Stimulated activated CD8-positive, alpha-beta memory T cell treated with anti-CD3 and anti-CD28 coated beads, Interleukin-7, amount 100 ng/mL, for 4 hours (primary cell): ENCODE measurements at places on chromosomes 7 and 10.

GRCh38 chr7:30697719-30698460 is 15.6 kb upstream of the CRHR2 start:
- no peak for DNase-seq

GRCh38 chr7:1415389-1415990 is 43.8 kb downstream of the MICALL2 start:
- DNase-seq, result no peak

- DNase-seq, result no peak
Measured at GRCh38 chr10:119932631-119933030, 40.1 kb downstream of the SEC23IP start.

DNA sequence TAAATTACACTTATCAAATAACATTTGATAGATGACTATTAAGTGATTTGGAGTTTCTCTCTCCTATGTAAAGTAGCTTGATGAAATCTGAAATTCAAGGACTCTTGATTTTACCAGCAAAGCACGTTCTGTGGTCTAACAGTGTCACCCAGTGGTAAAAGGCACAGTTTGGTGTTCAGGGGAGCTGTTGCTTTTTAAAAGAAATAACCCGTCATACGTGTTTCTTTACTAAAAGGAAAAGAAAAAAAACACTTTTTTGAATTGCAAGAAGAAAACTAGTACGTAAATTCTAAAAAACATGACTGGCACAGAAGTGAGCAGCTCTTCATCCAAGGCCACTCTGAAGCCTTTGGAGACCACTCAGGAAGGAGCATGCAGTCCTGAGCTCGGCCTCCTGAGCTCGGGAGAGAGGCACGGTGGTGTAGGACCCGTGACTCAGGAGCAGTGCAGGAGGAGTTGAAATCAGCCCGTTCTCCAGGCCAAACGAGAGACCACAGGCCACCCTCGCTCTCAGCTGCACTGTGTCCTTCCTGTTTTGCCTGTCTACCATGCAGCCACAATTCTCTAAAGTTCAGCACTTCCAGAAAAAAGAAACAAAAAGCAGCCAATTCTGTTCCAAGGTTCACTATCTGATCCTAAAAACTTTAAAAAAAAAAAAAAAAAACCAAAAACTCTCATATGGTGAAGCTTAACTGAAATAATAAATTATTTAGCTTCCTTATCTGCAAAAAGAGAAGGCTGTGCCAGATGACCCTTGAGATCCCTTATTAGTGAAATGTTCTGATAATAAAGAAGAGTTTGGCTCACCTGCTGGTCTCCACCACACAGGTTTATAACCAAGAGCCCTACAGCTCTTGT is 212.6 kb upstream of the FRMD4A start:
- DNase-seq, result no peak

GRCh38 chr10:75954486-75954885 is 523.1 kb downstream of the LRMDA start:
- DNase-seq, result no peak

DNA sequence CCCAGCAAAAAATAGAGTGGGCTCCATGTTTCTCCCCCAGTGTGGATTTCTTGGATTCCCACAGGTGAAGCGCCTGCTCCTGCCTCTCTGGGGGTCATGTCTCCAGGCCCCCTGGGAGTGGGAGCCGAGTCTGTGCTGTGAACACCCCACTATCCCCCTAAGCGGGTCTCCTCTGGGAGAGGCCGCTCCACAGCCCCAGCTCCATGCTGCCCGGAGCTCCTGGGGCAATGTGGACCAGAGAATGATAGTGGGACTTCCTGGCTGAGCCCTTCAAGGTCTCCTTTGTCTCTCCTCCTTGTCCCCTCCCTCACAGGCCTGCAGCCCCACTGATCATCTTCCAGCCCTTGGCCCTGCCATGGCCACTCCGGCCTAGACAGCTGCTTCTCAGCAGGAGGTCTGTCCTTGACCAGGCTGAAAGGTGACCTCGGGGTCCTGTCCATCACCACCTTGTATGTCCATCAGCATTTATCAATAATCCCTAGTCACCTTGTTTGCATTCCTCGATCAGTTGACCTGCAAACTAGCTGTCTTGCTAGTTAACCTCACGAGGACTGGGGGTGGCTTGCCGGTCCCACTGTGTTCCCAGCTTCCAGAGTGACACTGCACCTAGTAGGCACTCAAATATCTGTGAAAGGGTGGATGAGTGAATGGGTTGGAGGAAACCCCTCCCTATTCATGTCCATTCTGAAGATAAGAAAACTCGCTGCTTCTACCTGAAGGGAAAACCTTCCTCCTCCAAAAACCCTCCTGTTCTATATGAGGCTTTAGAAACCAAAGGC is 776 bp upstream of the CALML3 start:
- no peak for DNase-seq

- no peak for DNase-seq
Measured at GRCh38 chr10:113541549-113541927, 11.3 kb upstream of the HABP2 start.

DNA sequence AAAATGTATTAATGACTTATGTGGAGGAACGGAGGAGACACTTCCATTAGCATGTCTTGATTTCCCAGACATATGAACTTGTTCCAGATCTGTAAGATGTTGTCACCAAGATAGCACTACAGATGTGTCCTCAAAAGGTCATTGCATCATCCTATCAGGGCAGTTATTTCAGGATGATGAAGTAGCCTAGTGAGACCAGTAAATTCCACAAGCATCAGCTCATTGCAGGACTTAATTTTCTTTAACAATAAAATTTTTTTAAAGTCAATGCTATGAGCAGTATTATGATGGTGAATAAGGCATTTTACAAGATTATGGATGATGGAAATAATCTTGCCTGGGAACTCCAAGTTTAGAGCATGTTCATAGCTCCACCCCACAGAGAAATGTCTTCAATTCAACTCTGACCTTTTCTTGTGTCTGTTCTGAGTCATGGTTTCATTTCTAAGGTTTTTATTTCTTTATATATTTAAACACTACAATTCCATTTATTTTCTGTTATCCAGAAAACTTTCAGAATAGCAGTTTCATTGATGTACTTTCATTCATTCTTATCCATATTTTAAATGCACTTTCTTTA is 1203.3 kb upstream of the CELF2 start:
- DNase-seq, result no peak

GRCh38 chr10:13871011-13871410 is 284.2 kb downstream of the PRPF18 start:
- no peak for DNase-seq

DNA sequence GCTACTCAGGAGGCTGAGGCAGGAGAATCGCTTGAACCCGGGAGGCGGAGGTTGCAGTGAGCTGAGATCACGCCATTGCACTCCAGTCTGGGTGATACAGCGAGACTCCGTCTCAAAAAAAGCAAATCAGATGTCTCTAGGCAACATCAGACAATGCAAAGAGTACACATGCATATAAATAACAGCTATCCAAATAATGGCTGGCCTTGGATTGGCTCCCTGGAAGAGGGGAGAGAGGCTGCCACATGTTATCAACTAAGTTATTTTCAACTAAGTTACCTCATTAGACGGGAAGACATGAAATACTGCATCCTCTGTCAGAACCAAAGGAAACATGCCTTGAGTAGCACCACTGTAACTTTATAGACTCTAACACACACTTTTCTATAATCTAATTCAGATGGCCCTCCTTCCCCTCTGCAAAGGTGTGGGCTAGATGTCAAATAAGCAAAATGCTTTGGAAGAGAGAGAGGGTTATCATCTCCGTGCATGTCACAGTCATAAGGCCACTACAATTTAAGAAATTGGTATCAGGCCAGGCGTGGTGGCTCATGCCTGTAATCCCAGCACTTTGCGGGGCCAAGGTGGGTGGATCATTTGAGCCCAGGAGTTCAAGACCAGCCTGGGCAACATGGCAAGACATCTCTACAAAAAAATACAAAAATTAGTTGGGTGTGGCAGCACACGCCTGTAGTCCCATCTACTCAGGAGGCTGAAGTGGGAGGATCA is 22.5 kb upstream of the SPOCK2 start:
- DNase-seq, result no peak

DNA sequence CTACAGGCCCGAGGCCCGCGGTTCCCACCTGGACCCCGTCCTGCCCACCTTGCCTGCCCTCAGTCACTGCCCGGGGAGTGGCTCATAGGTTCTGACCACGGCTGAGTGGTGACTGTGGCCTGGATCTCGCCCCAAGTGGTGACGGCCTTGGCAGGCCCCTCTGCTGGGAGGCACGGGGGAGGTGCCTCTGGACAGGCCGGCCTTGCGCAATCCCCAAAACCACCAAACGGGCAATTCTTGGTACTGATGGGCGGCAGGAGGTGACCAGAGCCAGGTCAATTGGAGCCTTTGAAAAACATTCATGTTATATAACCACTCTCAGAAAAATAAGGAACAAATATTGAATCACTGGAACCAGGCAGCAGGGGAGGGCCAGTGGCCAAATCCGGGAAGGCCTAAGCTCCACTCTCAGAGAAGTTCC is 83.4 kb downstream of the PRKAG2 start:
- no peak for DNase-seq

- no peak for DNase-seq
Measured at GRCh38 chr10:77531441-77532001, 106.1 kb downstream of the KCNMA1 start.

GRCh38 chr10:7458556-7458955 is 47.7 kb upstream of the SFMBT2 start:
- DNase-seq, result no peak

DNA sequence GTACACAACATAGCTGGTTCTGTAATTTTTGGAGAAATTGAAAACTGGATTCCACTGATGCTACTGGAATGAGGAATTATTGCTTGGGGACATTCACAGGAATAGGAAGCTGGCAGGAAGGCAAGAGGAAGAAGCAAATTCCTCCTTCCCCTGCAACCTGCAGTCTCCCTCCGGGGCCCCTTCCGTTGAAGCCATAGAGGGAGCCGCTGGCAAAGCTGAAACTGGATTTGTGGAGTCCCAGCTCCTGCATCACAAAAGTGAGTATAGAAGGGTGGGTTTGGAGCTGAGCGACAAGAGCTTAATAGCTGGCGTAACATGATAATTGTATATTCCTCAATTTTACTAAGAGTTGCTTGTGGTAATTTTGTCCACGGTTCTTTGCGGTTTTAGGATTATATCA is 190.8 kb downstream of the ADRA2A start:
- DNase-seq, result no peak

DNA sequence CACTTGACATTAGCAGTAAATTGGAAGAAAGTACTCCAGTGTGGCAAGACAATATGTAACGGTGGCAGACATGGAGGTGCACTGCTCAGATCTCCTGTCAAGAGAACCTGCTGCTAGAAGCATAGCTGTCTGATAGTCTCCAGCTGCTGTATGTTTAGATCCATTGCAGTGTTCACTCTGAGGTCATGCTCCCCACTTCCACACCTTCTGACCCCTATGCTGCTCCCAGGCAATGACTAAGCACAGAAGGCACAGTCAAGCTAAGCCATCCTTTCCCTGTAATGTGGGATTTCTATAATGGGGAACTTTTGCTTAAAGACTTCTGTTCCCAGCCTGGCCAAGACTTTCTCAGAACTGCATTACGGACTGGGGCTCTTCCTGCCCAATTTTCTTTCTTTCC is 315.8 kb downstream of the HPSE2 start:
- no peak for DNase-seq

GRCh38 chr10:17307123-17307522 is 79.1 kb downstream of the VIM start:
- DNase-seq, result no peak

DNA sequence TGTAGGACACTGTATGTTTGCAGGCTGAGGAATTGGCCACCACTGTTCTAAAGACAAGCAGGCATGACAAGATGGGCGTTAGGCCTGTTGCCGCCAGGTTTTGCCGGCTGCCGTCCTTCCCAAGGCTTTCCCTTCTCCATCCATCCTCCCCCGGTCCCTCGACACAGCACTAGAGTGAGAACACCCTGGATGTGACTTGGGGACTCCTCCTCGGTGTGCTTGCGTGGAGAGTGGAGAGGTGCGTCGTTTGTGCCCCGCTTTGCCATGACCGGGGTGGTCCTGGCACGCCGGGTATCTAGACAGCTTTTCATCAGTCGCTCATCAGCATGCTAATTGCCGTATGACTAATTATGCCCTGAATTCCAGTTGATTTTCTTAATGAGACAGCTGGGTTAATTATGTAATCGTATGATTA is 206.6 kb upstream of the SH2B2 start:
- no peak for DNase-seq

GRCh38 chr10:124343351-124344265 is 75.1 kb downstream of the OAT start:
- no peak for DNase-seq

DNA sequence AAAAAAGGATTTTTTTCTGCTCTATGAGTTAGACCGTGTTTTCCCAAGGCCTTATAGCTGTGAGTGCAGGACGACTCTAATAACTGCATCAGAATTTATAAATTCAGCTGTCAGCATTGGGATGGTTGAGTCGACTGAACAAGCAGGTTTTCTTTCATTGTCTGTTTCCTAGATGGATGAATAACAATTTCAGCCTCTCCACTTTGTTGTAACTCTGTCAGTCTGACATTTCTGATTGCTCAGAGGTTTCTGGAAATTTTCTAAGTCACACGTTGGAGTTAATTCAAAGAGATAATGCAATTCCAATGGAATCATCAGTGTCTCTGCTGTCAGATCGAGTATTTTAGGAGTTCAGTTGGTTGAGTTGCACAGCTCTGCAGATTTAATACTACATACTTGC is 159.2 kb downstream of the CHN2 start:
- no peak for DNase-seq

DNA sequence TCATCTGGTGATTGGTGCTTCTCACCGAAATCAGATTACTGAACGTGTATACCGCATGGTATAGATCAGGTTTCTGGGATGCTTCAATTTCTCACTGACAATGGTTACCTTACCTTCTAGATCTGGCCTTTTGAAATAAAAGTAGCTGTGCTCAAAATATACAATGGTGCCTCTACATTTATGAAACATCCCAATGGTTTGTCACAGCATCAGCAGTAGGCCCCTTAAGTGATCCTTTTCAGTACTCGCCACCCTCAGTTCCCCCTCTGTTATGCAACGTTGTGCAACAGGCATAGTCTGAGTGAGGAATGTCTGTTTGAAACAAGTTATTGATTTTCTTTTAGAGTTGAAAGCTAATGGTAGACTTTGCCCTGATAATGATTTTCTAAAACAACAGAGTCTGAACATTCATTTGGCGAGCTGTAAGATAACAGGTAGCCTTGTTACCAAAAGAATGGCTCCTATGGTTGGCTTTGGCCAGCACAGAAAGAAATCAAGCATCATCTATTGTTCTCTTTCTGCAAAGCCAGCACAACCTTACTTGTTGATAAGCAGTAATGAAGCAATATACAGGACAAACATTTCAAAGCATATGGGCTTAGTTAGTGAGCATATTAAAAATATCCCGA is 693.9 kb downstream of the PARD3 start:
- DNase-seq, result no peak

- DNase-seq, result no peak
Measured at GRCh38 chr10:106504536-106504935, 660.0 kb downstream of the SORCS1 start.

- DNase-seq, result no peak
Measured at GRCh38 chr10:23505797-23506465, 67.1 kb downstream of the OTUD1 start.

- no peak for DNase-seq
Measured at GRCh38 chr10:128759174-128759573, 633.0 kb upstream of the MKI67 start.
